Stimulated activated CD8-positive, alpha-beta memory T cell treated with anti-CD3 and anti-CD28 coated beads, Interleukin-15, amount 100 ng/mL, for 1 hour (primary cell): ENCODE measurements at places on chromosomes 5 and 9.

DNA sequence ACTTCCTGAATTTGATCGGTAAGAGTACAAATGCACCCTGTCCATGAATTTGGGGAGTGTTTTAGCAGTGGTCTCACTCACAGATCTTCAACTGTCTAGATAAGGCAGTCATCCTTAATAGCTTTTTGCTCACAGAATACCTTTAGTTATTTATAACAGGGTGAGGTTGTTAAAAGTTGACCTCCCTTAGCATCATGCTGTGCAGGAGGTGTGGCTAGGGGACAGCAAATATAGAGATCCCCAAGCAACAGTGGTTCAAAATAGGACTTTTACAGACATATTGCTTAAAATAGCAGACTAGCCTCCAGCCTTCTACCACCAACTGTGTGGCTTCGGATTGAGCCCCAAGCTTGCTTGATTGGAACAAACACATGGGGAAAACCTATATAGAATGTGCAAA lies 724.4 kb downstream of the TLE1 start:
- DNase-seq, result no peak

GRCh38 chr5:91875196-91875779 lies 492.2 kb upstream of the ARRDC3 start:
- DNase-seq, result no peak

DNA sequence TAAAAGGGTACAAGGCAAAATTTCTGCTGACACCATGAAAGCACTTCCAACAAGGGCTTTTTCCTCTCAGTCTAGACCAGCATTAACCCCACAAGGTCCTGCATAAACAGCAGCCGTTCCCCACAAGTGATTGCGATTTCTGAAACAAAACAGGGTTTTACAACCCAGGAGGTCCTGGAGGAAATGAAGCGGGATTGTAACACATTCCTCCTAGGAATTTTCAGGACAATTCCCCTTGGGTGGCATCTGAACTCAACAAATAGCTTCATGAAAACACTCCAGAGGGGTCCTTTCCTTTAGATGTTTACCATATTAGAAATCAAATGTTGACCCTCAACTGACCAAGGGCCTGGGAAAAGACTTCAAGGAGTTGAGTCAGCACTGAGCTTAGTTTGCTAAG lies 36.7 kb upstream of the SHC3 start:
- DNase-seq, result no peak

DNA sequence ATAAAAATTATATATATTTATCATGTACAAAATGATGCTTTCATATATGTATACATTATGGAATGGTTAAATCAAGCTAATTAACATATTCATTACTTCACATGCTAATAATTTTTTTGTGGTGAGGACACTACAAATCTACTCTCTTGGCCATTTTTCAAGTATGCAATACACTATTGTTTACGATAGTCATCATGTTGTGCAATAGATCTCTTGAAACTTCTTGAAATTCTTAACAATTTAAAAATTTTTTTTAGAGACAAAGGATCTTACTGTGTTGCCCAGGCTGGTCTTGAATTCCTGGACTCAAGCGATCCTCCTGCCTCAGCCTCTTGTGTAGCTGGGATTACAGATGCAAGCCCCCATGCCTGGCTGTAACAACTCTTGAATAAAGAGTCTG lies 45.2 kb upstream of the SHOC1 start:
- DNase-seq, result no peak

DNA sequence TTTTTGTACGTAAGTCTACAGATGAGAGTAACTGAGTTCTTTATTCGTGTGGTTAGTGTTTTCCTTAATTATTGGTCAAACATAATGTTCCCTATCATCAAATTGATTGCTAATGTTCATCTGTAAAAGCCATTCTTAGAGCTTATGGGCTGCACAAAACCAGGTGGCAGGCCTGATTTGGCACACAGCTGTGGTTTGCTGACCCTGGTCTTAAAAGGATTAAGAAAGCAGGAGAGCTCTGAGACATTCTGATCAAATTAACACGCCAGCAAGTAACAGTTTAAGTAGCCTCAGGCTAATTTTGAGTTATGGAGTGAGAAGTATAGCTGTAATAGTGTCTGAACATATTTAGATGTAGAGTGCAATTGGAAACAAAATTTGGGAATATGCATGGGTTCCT lies 63.2 kb downstream of the PRR16 start:
- DNase-seq, result no peak

DNA sequence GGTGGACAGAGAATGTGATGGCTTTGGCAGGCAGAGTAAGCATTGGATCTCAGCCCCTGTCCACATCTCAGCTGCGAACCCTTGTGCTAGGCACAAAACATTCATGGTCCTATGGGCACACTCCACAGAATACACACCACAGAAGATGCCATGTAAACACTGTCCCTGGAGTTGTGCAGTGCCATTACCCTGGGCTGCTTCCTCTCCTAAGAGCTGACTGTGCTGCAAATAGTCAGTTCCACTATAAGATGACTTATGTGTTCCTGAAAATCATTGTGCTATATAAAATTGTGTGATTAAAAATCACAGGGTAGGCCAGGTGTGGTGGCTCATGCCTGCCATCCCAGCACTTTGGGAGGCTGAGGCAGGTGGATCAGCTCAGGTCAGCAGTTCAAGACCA lies 31.9 kb upstream of the ATP6V1G1 start:
- DNase-seq, result no peak

- no peak for DNase-seq
These were observed 123.4 kb upstream of the NFIL3 start for GRCh38 chr9:91547081-91547480.

GRCh38 chr5:174698156-174698555 lies 26.2 kb upstream of the MSX2 start:
- DNase-seq, result no peak

GRCh38 chr9:117359910-117360309 lies 54.9 kb downstream of the ASTN2 start:
- no peak for DNase-seq

- no peak for DNase-seq
These were observed 15.0 kb downstream of the ORM2 start for GRCh38 chr9:114344692-114345091.

- DNase-seq, result no peak
These were observed 4.9 kb downstream of the SPACA9 start for GRCh38 chr9:132883349-132884294.

DNA sequence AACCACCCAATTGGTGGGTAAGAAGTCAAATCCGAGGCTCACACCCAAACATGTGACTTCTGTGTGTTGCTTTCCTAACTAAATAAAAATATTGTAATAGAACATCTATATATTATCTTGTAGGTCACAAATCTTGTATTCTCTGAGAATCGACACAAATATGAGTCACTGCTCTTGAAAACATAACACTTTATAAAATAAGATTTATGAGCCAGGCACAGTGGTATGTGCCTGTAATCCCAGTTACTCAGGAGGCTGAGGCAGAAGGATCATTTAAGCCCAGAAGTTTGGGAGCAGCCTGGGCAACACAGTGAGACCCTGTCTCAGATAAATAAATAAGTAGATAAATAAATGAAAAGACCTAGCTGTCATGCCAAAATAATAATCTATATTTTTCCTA lies 624.1 kb downstream of the ANXA1 start:
- DNase-seq, result no peak

- DNase-seq, result no peak
These were observed 429.8 kb downstream of the SPOCK1 start for GRCh38 chr5:137069358-137069757.

DNA sequence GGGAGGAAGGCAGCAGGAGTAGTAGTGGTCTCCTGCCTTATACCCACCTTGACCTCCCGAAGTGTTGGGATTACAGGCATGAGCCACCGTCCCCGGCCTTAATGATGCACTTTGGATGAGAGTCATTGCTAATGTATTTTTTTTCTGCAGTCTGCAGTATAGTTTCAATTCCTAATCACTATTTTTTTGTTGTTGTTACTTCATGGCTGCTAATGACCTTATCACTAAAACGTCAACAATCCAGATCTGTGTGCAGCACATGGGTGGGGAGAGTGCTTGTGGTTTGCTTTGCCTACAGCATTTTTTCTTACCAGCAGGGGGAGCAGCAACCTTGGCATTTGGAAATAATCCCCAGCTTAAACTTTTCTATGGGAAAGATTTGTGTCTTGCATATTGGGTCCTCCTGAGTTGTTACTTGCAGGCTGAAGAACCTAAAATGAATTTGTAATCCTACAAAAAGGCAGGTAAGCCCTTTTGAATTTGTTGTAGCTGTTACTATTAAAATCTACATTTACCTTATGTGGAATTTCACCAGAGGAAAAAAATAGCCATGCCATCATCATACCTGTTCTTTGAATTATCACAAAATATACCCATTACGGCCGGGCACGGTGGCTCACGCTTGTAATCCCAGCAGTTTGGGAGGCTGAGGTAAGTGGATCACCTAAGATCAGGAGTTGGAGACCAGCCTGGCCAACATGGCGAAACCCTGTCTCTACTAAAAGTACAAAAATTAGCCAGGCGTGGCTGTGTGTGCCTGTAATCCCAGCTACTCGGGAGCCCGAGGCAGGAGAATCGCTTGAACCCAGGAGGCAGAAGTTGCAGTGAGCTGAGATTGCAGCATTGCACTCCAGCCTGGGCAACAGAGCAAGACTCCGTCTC lies 6.3 kb upstream of the MED7 start:
- peak; percentile 75 for DNase-seq

DNA sequence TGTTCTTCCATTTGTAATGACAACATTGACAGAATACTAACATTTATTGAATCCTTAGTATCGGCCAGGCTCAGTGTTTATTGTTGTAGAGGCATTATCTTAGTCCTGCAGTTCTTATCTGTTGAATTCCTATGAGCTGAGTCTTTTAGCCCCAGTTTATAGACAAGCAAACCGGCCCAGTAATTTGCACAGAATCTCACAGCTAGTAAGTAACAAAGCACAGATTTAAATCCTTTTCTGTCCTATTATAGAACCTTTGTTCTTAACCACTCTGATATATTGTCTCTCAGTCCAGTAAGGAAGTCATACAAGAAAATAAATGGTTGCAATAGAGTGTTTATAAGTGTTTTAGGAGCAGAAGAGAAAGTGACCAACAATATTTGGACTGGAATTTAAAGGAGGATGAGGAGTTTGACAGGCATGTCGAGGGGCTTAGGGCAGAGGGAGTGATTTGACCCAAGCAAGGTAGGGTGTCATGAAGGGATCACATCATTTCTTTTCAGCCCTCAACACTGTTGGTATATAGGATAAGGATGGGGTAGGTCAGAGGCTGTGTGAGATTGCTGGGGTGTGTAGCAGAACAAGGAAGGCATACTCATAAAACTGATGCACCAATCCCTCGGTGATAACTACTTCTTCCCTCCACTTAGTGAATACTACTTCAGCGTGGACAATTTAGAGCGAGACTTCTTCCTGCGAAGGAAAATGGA lies 39.5 kb downstream of the LARP1 start:
- no peak for DNase-seq

DNA sequence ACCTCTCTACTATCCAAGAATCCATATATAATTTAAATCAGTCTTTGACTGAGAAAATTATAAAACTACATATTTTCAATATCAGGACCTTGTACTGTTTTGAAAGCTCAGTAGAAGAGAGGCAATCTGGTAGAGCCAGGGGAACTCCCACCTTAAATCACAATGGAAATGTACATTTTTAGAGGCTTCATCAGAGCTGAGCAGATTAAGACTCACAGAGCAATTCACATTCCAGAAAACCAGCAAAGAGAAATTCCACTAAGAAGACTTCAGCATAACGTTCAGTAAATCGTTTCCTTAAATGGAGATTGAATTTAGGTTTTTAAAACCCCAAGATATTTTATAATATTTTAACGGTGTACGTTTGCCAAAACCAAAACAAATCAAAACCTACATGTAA lies 227.8 kb upstream of the TRPM3 start:
- no peak for DNase-seq

- no peak for DNase-seq
These were observed 45.2 kb downstream of the CYSTM1 start for GRCh38 chr5:140220032-140220697.

GRCh38 chr5:130546211-130546610 lies 618.8 kb downstream of the HINT1 start:
- no peak for DNase-seq

GRCh38 chr9:91771864-91772263 lies 178.2 kb downstream of the ROR2 start:
- no peak for DNase-seq

DNA sequence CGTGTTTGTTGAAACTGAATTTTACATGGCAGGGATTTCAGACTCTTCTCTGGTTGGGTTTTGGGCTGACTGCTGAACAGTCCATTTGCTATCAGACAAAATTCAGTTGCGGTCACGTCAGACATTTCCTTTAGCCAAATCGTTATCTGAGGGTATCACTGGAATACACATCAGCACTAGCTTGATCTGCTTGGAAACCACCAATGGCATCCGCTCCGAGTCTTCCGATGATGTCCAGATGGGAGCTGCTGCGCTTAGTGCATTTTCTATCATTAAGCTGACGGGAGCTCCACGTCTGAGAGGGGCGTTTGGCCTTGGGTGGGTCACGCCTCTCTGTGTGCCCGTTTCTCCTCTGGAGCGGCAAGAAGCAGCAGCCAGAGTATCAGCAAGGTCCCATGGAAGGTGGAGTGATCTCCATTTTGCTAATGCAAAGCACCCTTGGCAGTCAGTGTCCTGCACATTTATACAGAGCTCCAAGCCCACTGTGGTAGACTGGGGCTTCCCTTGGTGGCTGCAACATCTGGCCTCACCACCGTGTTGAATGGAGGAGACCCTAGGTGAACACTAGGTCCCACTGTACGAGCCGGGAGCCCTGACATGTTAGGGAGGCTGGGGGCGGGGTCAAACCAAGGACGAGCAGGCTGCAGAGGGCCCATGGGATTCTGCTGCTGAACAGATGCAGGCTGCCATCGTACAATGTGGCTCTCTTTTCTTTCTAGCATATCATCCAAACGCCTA lies 134.6 kb upstream of the PHYKPL start:
- no peak for DNase-seq

DNA sequence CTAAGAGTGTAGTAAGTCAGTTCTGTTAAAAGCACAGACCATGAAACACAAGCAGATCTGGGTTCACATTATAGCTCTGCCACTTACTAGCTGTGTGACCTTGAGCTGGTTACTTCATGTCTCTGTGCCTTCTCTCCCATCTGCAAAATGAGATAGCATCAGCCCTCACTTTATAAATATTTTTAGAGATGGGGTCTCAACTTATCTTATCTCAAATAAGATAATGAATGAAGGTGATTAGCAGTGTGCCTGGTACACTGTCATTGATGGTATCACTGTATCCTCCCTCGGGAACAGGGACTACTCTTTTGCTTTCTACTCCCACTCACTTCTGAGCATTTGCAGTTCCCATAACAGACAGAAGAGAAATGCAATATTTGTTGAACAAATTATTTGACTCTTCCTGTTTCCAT lies 52.4 kb downstream of the GALNT10 start:
- no peak for DNase-seq

- no peak for DNase-seq
These were observed 1.9 kb upstream of the SH3PXD2B start for GRCh38 chr5:172456076-172456722.
